Mesendoderm (in vitro differentiated cells): ENCODE measurements at places on chromosomes 3 and 15.

DNA sequence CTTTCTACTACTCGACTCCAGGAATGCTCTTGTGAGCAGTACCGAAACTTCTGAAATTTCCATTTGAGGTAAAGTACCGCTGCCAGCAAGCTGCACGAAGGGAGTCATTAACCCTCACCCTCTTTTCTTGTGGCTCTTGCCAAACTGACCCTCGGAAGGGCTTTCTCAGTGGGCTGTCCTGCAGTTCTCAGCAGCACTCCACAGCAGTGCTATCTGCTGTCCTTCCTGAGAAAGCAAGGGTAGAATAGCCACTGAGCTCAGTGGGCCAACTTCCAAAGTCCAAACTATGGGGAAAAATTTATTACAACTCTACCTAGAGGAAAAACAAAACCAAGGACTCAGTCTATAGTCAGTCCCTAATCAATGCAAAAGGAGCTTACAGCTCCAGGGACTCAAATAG lies 38.5 kb upstream of the COL8A1 start:
- no peak for DNase-seq

DNA sequence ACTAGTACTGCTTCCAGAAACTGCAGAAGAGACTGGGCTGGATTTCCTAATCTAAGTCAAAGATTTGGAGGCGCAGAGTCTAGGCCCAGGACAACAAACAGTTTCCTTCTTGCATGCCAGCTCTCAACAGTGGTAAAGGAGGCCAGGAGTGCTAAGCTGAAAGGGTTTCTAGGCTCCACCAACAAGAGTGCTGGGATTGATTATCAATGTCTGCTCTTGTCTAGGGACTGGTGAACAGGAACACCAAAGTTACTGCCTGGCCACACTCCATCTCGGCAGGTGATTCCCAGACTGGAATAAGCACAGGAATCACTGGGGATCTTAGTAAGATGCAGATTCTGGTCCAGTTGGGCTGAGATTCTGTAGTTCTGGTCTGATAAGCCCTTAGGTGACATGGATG lies 22.8 kb upstream of the FGD5 start:
- no peak for DNase-seq

GRCh38 chr3:177725165-177725564 lies 527.9 kb upstream of the TBL1XR1 start:
- no peak for DNase-seq

- DNase-seq, result peak; percentile 45
Measured at GRCh38 chr3:197802779-197803459, 11.9 kb downstream of the LRCH3 start.

DNA sequence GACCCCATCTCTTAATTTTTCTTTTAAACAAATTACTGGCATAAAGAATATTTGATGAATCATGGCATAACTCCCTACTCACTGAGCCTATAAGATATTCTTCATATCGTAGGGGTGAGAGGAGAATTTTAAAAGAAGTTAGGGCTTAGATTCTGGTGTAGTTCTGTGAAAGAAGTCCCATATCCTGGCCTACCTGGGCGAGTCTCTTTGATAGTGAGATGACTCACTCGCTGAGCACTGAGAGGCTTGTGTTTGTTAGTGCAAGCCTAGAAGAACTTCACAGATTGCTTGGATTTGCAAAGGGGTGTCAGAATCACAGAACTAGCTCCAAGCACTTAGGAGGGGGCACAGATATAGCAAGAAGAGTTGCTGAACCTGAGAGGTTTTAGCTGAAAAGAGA lies 133.8 kb upstream of the TMC3 start:
- peak; percentile 22 for DNase-seq

- peak; percentile 57 for DNase-seq
Measured at GRCh38 chr3:94349310-94349878, 286.5 kb downstream of the NSUN3 start.

GRCh38 chr3:190305406-190305805 lies 16.8 kb downstream of the CLDN1 start:
- no peak for DNase-seq

DNA sequence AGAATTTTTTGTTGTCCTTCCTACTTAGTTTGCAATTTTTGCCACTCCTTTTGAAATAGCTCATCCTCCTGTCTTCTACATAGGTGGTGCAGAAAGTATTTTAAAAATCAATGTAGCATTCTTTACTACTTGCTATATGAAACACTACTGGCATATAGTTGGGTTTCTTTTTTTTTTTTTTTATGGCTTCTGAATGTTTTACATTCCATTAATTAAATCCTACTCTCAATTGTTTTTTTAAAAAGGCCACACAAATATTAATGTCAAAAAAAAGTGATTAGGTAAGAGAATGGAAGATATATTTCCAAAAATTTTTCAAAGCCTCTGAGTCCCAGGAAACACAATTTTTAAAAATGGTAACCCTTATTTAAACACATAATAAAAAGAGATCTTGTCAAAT lies 262.6 kb downstream of the MAGI1 start:
- DNase-seq, result no peak

DNA sequence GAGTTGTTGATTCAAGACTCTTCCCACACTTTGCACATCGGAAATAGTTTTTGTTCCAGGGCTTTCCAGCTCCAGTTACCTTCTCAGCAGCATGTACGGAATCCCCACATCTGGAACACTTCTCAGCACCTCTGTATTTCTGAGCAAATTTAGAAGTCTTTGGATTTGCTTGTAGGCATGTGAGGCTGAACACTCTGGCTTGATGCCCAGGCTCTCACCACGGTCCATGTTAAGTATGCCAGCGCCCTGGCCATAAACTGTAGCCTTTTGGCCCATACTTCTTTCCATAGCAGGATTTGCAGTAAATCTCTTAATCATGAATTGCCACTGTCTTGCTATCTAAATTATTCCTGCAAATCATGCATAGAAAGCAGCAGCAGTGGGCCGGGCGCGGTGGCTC lies 24.4 kb downstream of the ATP2C1 start:
- no peak for DNase-seq

DNA sequence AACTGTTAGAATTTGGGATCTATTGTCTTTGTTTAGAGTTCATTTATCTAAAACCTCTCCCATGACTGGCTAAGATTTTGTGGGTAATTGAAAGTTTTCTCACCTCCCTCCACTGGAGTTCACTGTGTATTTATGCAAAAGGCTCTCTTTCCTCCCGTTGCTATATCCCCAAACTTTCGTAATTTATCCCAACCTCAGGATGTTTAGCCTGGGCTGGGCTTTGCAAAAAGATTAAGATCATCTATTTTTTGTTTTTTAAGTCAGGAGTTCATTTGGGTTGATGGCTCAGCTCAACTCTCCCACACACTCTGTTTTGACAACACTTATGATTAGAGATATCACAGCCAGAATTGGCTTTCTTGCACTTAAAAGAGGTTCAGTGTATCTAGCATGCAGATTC lies 27.0 kb downstream of the SUCNR1 start:
- no peak for DNase-seq

DNA sequence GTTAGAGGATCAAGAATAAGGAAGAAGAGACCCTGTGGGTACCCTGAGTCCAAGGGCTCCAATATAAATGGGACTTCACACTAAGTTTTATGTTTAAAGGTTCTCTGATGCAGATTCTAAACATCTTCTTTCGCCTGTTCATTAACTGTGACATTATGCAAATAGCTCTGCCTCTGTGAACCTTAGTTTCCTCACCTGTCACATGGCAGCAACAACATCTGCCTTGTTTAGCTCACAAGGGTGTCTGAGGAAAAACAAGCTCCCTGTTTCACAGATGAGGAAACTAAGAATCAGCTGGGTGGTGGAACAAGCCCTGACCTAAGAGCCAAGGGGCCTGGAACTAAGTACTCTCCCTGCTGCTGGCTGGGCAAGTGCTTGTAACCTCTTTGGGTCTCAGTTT lies 40.8 kb downstream of the GOLGA6L1 start:
- DNase-seq, result no peak

DNA sequence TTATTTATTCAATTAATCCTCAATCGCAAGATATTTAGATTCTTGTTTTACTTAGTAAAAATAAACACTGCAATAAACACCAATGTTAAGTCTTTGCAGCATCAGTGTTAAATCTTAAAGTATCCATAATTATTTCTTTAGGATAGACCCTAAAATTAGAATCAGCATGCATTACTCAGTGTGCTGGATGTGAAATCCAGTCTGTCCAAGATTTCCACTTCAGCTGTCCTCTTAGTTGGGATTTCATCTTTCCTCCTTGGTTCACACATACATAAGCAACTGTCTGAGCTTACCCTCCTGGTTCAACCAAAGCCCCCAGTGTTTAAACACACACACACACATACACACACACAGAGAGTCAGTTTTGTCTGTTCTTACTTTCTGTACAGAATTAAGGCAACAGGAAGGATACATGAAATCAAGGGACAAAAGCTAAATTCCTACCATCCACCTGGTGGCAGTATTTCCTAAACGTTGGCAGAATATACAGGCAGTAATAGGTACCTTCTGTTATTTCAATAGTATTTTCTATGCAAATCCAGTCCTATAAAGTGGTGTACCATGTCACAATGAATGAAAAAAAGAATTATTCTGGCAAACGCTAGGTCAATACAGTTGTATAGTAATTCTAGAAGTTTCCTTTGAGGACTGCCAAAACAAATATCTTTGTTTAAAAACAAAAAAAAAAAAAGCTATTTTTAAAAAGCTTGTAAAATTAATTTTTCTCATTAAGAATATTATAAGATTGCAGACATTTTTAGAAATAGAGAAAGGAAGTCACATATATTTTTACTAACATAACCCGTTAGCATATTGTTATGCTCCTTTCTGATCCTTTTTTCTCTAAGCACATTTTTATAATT lies 27.3 kb upstream of the DMXL2 start:
- peak; percentile 71 for DNase-seq

DNA sequence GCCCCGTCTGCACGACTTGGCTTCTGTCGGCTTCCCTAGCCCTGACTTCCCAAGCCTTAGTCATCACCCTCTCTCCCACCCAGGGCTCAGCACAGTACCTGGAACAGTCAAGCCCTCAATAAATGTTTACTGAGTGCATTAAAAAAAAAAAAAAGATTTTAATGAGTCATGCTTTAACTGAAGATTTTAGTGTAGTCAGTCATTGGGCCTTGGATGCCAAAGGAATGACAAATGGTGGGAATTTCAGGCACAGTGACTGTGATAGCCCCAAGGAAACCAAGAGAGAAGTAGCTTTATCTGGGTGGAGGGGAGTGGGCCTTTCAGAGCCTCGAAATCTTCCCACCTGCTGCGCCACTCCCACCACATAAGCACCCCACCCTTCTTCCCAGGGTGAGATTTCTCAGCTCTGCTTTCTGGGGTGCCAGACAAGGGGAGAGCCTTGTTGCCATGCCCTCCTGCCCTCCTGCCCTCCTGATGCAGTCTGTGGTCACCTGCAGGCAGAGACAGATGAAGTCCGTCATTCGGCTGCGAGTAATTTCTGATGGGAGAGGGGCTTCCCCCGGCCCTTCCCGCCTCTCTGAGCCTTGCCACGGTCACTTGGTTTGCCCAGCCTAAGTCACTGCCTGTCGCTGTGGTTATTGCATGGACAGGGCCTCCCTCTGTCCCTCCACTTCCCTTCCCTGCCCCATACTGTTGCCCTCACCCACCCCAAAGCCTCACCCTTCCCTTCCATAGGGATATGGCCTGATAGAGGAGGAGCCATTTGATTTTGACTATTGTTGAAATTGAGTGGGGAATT lies 41.8 kb downstream of the SMAD3 start:
- no peak for DNase-seq

- DNase-seq, result no peak
Measured at GRCh38 chr3:5456199-5456598, 268.7 kb downstream of the EDEM1 start.
